ENCODE measurements at places on chromosomes 2 and 18.

DNA sequence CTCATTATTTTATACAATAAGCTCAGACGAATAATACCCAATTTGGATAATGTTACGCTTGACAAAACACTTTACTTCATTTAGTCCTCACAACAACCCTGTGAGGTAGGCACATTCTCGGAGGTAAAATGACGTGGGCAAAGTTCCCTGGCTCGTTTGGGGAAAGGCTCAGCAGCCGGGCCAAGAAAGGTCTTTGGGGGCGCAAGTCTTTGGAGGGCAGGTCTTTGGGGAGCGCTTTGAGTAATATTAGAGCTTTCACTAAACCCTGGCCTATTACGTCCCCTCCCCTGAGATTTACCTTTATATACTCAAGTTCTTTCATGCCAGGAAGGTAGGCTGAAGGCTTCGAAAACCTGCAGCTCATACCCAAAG is 427 bp downstream of the RBKS start:
- no peak for DNase-seq

GRCh38 chr2:241609859-241610793 is 26.8 kb downstream of the THAP4 start:
- peak; percentile 77 for DNase-seq

DNA sequence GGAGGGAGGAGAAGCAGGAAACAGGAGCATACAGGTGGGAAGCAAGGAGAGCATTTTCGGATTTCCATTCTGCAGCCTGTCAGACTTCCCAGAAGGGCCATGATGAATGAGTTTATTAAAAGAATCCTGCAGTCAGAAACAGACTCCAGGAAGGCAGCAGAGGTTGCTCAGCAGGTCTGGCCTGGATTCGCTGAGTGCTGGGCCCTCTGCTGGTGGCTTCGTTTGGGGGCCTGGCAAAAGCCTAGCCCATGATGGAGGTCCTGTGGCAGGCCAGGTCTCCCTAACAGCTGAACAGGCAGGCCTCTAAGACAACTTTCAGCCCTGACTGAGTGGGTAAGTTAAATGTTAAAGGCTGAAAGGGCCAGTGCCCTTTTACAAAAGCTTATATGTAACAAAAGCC is 108.2 kb upstream of the CAPN13 start:
- DNase-seq: no peak

- DNase-seq: no peak
Observed at GRCh38 chr2:205273148-205273547, 409.2 kb upstream of the NRP2 start.

- DNase-seq: no peak
Observed at GRCh38 chr2:225400060-225400511, 576 bp downstream of the NYAP2 start.

DNA sequence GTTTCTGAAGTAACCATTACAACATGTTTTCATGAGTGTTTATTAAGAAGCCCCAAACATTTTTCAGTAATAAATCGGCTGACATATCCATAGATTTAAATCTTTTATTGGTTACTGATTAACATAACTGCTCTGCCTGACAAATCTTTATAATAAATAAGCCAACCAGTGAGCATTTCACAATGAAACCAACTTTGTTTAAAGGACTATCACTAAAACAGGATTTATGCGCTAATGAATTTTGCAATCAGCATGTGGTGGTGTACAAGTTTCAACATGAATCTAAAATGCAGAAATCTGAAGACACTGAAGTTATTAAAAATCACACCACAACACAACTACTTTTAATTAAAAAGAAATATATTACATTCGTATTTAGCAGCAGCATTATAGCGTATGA is 166.7 kb downstream of the MEIS1 start:
- DNase-seq: no peak

DNA sequence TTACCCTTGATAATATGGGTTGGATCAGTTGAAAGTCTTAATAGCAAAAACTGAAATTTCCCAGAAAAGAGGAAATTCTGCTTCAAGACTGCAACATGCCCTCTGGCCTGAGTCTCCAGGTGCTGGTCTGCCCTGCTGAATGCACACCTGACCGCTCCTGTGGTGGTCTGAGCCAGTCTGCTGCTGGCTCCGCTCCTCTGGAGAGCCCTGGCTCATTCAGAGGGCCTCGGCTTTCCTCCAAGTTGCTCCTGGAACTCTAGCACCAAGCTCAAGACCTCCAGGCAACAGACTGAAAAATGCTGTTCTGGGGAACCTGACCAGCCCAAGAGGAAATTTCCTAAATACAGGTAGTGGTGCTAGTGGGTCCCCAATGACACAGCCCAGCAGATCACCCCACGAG is 64.8 kb downstream of the DIPK1C start:
- no peak for DNase-seq

- DNase-seq: no peak
Observed at GRCh38 chr2:97950329-97951154, 45.2 kb downstream of the TMEM131 start.

GRCh38 chr2:96539215-96539920 is 2.8 kb downstream of the ARID5A start:
- no peak for DNase-seq

DNA sequence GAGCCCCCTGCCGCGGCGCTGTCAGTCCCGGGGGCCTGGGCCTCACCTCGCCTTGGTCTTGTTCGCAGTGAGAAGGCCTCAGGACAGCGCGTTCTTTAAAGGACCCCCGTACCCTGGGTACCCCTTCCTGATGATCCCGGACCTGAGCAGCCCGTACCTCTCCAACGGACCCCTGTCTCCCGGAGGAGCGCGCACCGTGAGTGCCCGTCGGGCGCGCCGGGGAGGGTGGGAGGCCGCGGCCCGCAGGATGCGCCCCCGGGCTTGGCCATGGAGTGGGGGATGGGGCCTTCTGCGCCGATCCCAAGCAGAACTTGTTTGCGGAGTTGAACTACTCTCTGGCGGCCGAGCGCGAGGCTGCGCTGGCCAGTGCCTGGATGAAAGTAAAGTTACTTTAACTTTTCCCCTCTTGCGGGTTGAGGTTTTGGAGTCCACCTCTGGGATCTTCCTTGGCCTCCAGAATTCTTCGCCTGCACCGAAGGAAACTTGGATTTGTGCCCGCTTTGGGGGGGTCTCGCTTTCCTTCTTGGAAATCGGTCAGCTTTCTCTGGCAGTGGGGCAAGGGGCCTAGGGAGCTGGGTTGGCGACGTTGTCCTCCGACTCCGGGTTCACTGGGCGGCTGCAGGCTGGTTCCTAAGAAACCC is 1.2 kb downstream of the TCF7L1 start:
- no peak for DNase-seq

DNA sequence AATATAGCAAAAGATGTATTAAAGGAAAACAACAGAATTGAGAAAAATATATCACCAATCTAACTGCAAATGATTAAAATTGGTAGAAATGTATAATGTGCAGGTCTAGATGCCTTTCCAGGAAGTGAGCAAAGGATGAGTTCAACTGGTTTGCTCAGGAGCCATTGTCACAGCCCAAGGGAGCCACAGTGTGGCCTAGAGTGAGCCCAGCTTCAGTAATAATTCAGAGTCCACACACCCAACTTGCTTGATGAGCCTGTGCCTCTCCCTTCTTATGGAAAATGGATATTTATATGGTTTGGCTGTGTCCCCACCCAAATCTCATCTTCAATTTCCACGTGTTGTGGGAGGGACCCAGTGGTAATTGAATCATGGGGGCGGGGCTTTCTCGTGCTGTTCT is 92.2 kb upstream of the ASAP2 start:
- no peak for DNase-seq

GRCh38 chr2:33158482-33159003 is 211.8 kb downstream of the LTBP1 start:
- no peak for DNase-seq

DNA sequence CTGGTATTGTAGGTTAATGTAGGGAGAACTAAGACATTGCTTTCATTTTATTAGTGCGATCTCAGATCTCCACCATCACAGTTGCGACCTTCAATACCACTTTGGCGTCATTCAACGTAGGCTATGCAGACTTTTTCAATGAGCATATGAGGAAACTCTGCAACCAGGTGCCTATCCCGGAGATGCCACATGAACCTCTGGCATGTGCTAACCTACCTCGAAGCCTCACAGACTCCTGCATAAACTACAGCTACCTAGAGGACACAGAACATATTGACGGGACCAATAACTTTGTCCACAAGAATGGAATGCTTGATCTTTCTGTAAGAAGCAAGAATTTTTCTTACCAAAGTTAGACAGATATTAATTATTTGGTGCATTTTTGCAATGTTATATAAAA is 47.3 kb downstream of the UNC80 start:
- DNase-seq: no peak

All from breast epithelium (tissue), 4 donors.